ENCODE measurements at places on chromosomes 6 and 20.

DNA sequence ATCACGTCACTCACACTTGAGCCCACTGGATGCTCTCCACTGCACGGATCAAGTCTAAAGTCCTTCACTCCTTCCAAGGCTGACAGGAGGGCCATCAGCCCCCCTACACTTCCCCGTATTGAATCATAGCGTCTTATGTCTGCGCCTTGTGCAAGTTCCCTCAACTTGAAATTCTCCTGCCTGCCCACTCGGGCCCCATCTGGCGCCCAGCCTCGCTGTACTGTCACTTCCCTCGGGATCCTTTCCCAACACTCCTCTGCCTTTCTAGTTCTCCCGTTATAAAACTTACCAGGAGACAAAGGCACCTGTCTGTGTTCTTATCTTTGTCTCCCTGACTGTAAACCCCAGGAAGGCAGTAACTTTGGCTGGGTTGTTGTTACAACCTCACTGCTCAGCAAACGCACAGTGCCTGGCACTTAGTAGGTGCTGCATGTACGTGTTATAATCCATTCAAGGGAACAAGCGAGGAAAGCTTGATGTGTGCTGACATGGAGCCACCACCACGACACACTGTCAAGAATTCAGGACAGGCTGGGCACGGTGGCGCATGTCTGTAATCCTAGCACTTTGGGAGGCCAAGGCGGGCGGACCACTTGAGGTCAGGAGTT, 33.8 kb upstream of the ZFAND3 start:
- DNase-seq = no peak

DNA sequence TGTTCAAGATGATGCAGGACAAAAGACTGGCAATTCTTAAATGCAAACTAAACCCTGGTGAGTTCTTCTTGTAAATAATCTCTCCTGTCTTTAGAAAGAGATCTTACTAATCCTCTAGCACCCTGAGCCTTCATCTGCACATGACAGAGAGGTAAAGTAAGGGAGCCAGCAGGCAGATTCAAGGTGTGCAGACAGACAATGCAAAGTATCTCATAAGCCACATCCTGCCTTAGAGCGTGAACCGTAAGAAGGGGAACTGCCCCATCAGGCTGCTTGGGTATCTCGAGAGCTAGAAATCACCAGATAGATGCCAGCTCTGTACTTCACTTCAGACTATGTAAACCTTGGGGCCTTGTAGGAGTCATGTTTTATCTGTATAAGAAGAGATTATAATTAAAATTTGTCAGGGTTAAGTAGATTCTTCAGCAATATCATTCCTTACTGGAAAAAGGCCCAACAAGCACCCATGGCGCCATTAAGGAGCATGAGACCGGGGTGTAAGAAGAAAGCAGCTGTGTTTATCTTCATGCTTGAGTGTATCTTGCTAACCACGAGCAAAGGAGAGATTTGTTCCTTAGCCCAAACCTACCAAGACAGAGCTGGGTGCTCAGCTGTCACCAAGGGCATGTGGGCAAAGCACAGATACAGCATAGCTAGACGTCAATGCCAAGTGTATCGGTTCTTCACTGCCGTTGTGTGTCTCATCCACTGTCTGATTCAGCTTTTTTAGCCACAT, 24.4 kb downstream of the CNR1 start:
- DNase-seq = no peak

GRCh38 chr6:124990988-124991387, 28.8 kb downstream of the RNF217 start:
- DNase-seq = no peak

DNA sequence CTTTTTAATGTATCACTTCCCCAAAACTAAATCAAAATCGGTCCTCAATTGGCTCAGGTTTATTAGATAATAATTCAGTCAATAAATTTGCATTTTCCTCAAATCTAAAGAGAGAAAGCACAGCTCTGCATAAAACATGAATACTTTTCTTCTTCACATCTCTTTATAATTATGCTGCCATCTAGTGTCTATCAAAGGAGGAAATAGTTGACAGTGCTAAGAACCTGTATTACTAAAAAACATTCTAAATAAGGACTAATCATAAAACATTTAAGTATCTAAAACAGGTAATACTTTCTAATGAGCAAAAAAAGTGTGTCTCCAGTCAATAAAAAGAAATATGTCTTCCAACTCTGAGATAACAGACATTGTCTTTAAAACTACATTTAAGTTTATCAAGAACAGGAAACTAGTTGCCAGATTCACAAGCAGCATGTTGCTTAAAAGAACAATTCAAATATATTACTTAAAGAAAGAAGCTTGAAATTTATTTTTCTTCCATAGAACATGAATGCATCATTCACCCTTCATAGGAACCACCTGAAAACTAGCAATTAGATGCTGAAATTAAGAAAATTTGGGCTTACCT, 56.5 kb upstream of the DST start:
- no peak for DNase-seq

GRCh38 chr20:31653561-31653960, 15.8 kb downstream of the COX4I2 start:
- DNase-seq = no peak

DNA sequence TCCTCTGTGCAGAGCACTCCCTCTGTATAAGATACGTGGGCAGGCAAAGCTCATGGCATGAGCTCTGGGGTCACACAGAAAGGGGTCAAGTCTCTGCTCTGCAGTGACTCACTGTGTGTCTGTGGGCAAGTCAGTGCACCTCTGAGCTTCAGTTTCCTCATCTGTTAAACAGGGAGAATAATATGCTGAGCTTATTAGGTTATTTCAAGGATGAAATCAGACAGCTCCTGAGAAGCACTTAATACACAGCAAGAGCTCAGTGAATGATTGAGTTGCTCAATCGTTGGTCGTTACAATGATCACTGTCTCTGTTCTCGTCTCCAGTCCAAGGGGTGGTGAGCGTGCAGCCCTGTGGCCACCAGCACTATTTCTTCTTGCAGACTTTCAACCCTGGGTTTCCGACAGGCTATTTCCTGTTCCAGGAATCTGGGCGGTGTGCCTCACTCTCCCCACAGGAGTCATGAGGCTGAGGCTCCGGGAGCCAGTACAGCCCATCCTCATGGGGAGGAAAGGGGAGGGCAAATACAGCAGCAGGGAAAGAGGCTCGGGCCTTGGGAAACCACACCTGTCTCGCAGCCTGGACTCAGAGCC, 28.9 kb downstream of the KIAA1755 start:
- no peak for DNase-seq

GRCh38 chr6:106223300-106223930, 102.1 kb downstream of the ATG5 start:
- no peak for DNase-seq

GRCh38 chr20:8304124-8304816, 172.2 kb downstream of the PLCB1 start:
- no peak for DNase-seq

Measured in left forelimb (tissue), 1 donor.